ENCODE measurements at places on chromosomes 1 and 21.

DNA sequence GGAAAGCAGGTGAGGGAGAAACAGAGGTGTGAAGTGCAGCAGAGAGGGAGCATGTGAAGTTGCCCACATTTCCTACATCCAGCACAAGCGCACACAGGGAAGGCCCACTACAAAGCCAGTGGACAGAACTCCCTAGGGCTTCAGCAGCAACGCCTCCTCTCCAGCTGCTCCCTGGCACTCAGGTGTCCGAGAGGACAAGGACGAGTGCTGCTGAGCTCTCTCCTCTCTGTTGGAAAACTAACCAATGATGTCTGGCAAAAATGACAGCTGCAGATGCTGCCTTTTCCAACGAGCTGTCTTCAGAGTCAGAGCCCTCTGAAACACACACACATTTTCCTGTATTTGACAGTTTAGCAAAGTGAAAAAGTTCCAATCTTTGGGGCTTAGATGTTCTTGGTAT, 86.8 kb downstream of the HSF2BP start:
- DNase-seq, result no peak

- DNase-seq, result no peak
Observed at GRCh38 chr1:212235857-212236256, 49.4 kb upstream of the PPP2R5A start.

- no peak for DNase-seq
Observed at GRCh38 chr1:112462953-112463279, 45.8 kb upstream of the WNT2B start.

DNA sequence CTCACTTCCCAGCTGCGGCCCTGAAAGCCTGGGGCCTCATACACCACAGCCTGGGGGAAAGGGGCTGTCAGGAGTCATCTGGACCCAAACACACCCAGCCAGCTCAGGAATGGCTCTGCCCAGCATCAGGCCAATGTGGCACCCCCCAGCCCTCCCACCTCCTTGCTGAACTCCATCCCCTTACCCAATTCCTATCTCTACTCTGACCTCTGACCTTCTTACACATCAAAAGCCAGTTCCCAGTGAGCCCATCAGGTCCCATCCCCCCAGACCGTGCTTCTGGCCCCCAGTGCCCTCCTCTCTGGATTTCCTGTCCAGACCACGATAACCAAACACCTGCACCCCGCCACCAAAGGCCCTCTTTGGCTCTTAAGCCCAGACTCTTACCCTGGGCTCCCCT, 16.3 kb downstream of the CRYBG2 start:
- DNase-seq, result no peak

- DNase-seq, result no peak
Observed at GRCh38 chr1:93033029-93033428, 46.1 kb upstream of the MTF2 start.

DNA sequence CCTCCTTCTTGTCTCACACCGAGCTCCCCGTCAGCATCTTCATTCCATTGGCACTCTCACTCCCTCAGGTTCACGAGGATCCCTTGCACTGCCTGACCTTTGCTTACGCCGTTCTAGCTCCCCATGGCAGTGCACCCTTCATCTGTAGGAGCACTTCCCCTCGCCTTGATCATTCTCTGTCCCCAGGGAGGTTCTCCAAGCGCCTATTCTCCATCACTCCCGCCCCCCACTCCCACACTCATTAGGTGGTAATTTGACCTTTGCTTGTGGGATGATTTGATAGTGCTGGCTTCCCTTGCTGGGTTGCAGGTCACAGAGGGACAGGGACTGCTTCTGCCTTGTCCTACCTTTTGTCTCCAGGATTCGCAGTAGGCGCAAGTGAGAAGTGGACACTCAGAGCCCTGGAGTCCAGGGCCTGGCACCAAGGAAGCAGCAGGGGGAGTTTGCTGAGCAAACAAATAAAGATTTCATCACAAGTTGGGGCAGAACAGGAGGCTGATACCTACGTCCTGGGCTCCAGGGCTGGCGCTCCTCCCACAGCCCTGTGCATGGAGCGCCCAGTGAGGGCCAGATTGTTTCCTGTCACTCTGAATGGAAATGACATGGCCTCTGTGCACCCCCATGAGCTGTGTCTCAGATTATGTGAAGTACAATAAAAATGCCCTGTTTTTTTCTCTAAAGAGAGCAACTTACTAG, 82.0 kb upstream of the RUNX3 start:
- DNase-seq, result no peak

Data from CD4-positive, alpha-beta T cell treated with Interleukin-10 for 1 hour (primary cell).